ENCODE measurements at places on chromosomes 11 and 22.
A peak's percentile ranks its signal among the peaks of the same experiment; 100 is the strongest.

DNA sequence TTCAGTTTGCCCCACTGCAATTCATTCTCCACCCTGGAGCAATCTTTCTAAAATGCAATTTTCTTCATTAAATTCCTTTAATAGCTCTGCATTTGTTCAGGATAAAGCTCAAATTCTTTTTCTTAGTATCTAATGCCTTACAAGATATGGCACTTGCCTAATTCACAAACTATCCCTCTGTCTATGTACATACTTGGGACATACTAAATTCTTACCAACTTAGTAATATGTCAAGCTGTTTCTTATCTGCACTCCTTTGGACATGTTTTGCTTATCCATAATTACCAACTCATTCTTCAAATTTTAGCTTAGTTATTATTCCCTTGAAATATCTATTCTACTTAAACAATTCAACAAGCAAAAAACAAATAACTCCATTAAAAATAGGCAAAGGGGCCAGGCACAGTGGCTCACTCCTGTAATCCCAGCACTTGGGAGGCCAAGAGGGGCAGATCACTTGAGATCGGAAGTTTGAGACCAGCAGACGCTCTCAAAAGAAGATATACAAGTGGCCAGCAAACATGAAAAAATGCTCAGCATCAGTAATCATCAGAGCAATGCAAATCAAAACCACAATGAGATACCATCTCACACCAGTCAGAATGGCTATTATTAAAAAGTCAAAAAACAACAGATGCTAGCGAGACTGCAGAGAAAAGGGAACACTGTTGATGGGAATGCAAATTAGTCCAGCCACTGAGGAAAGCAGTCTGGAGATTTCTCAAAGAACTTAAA lies 96.9 kb downstream of the FAM76B start:
- DNase-seq: no peak

DNA sequence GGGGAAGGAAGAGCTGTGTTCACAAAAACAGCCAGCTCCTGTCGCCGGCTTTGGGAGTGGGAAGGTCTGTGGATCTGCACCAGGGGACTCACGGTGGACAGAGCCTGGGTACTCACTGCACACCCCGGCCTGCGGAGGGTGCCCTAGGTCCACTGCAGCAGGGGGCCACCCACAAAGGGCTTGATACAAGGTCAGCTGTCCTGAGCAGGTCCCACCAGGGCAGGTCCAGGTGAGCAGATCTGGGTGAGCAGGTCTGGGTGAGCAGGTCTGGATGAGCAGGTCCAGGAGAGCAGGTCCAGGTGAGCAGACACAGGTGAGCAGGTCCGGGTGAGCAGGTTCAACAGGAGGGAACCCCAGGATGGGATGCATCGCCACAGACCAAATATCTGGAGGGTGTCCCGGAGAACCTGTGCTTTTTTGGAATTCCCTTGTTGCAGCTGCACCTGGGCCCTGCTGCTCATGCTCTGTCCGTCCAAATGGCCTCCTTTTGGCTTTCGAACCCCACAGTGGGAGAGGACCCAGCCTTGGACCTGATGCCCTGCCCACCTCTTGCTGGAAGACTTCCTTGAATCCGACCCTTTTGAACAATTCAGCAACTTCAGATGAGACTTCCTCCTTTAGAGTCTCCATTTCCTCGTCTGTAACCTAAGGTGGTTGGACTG lies 485.3 kb downstream of the TBC1D22A start:
- no peak for DNase-seq

GRCh38 chr22:39597236-39597869 lies 26.8 kb downstream of the CACNA1I start:
- no peak for DNase-seq

GRCh38 chr11:4704790-4705334 lies 278 bp downstream of the MMP26 start:
- no peak for DNase-seq

DNA sequence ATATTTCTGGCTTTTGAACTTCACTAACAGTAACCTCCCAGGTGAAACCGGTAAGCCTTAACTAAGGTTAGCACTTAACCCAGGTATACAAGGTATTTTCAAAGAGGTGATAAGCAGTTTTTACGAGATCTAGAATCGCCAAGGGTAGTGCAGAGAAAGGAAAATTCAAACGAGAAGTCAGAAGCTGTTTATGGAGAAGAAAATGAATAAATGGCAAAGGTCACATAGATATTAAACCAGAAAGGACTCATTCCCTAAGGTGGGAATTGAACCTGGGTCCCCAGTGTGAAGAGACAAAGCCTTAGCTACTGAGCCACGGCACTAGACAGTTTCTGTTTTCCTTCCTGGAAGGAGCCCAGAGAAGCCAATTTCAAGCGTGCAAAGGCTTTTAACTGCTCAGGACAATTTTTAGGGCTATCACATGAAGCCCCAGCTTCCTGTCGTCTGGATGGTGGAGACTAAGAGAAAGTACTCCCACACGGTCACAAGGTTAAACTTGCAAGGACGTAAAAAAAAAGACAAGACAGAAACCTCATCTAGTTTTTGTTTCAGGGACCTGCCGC lies 5.7 kb upstream of the C1QTNF6 start:
- no peak for DNase-seq

DNA sequence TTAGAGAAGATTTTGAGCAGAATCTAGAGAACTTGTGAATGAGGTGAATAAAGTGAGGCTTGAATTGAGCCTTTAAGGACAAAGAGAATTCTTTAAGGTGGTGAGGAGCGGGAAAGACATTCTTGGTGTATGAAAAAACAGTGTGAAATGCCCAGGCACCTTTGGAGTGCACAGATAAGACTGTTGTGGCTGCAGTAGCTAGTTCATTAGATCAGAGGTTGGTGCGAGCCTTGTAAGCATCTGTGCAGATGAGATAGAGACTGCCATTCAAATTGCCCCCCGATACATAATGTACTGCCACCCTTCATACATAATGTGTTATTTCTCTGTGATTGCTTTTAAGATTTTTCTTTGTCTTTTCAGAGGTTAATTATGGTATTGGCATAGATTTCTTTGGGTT lies 31.3 kb downstream of the ATXN10 start:
- no peak for DNase-seq

GRCh38 chr11:22430141-22430541 lies 92.0 kb downstream of the SLC17A6 start:
- no peak for DNase-seq

GRCh38 chr11:67647471-67647870 lies 3.1 kb downstream of the ACY3 start:
- no peak for DNase-seq

GRCh38 chr11:129213261-129213660 lies 21.1 kb upstream of the ARHGAP32 start:
- DNase-seq: no peak

DNA sequence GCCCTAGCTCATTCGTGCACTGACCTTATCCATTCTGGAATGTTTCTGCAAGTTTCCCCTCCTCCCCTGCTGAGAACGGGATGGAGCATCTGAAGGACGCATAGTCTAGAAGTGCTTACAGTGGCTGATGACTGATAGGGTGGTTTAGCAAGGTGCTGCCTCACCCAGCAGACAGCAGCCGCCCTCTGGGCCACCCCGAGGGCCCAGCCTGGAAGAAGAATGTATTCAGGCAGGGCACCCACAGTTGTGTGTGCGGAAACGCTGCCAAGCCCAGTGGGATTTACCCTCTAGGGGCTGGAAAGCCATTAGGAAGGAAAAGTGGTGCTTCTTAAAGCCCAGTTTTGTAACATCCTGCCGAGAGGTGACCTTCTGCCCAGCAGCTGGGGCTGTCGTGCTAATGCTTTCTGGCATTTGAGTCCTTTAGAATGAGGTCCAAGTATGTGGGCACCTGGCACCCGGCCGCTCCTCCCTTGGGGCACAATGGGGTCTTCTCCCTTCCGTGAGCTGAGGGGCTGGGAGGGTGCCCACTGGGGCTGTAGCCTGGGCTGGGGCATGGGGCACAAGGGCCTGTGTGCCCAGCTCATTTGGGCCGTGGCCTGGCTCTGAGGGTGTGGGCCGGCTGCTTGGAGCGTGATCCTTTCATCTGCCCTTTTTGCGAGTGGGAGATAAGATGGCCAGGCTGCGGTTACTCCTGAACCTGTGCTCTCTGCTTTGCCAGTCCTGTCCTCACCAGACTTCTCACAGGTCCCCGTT lies 14.4 kb downstream of the FBLN1 start:
- DNase-seq: no peak

GRCh38 chr11:62324731-62325556 lies 12.3 kb upstream of the ASRGL1 start:
- peak; percentile 68 for DNase-seq

DNA sequence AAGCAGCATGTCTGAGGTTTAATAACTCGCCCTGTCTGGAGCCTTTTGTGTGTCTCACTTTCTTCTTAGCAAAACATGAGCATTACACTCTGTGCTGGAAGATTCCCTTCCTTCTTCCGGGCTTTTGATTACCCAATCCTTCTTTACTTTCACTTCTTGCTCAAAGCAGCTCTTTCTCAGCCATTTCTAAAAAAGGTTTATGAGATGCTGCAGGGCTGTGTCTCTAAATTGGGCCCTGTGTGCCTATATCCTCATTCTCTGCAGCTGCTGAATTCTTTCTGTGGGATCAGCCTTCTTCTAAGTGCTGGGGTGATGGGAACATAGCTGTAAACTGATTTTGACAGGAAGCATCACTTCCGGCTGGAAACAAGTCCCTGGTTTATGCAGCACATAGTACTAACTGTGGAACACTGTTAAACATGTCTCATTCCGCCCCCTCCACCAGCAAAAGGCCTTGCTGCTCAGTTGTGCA lies 71.8 kb downstream of the PIWIL4 start:
- DNase-seq: no peak

DNA sequence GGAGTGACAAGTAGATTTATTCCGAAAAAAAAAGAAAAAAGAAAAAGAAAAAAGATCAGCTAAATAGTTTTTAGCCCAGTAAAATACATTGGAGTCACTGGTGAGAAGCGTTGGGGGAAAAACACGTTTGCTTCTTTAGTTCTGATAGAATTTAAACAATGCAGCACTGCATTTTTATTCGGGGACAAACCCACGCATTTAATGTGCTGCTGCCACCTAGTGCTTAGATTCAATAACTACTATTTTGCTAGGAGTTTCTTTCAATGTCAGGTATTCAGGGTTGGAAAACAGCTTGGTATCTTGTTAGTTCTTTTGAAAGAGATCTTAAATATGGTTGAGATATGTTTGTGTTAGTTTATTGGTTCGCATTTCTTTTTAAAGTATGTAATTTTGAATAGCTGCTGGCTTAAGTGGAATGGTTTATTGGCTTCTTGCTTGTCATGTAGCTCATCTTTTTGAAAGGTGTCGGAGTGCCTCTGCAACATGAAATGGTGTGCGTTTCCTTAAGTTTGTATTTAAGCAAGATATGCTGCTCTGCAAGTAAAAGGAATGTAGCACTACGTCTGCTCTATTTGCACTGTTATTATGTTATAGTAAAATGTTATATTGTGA lies 41.9 kb downstream of the SVIP start:
- DNase-seq: no peak

DNA sequence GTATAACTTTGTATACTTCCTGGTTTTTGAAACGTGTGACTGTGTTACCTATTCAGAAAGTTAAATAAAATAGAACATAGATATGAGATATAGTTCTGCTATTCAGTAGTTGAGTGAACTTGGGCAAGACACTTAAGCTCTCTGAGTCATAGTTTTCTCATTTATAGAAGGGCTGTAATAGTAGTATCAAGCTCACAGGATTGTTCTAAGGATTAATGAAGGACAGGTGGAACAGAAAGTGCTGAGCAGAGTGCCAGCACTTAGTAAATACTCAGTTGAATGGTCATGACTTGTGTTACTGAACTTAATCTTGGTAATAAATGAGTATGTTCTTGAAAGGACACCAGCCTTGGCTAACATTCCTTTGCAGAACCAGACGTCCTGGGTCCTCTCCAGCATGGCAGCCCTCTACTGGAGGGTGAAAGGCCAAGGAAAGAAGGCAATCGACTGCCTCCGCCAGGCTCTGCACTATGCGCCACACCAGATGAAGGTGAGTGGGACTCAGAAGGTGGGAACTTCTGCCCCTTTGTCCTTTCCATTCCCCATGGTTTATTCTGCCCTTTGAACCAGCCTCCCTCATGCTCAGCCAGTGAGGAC lies 131.2 kb downstream of the TTC17 start:
- DNase-seq: no peak

GRCh38 chr11:69563306-69563705 lies 77.7 kb upstream of the CCND1 start:
- DNase-seq: no peak

- DNase-seq: no peak
Observed at GRCh38 chr11:118081241-118081958, 4.5 kb downstream of the TMPRSS4 start.

DNA sequence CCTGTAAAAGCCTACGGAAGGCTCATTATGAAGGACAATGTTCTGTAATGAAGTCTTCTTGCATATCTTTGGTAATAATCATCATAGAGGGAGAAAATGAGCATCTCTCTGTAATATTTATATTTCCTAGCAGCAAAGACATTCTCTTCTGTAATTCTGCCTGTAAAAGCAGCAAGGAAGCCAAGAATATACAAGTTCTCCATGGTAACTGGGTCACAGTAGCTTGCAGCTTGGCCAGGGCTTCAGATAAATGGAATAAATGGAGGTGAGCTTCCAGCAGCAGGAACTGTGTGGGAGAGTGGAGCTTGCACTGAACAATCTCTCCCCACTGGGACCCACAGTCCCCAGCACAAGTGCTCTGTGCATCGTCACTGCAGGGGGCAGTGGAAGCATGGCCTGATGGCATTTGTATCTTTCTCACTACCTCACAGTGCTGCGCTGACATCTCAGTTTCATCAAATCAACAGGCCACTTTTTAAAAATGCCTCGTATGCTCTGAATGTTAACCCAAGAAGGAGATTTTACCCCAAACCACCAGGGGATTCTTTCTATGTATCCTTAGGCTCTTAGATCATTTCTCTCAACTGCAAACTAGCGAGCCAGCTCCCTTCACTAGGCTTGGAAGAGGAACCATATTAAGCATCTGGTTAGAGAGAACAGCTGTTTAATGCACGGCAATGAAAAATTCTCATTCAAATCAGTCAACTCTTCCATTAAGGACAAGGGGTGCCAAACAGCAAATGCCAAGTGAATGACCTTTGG lies 1059.7 kb downstream of the OPCML start:
- DNase-seq: no peak

- no peak for DNase-seq
Observed at GRCh38 chr11:113204280-113204679, 110.1 kb upstream of the TTC12 start.

Data from GM12891 (cell line).